ENCODE measurements at places on chromosomes 7 and 10.

GRCh38 chr7:128928882-128929788, 8.6 kb upstream of the IRF5 start:
- no peak for DNase-seq

DNA sequence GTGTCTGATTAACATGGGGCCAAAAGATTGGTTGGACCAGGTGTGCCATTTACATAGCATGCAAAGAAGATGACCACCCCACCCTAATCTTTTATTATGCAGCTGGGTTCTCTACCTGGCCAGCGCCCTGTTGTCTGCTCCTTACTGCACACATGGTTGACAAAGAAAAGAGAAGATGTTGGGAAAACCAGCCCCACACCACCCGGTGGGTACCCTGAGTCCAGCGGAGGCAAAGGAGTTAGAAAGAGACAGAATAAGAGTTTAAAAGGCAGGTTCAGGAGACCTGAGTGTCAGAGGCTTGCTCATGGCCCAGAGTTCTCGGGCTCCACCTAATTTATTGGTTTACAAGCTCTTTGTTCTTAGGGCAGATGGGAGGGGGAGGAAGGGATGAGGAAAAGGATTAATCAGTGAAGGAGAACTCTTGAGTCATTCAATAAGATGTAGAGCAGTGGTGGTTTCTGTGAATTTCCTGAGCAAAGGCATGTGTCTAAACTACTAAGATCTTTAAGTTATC, 24.1 kb upstream of the ABCA13 start:
- no peak for DNase-seq

DNA sequence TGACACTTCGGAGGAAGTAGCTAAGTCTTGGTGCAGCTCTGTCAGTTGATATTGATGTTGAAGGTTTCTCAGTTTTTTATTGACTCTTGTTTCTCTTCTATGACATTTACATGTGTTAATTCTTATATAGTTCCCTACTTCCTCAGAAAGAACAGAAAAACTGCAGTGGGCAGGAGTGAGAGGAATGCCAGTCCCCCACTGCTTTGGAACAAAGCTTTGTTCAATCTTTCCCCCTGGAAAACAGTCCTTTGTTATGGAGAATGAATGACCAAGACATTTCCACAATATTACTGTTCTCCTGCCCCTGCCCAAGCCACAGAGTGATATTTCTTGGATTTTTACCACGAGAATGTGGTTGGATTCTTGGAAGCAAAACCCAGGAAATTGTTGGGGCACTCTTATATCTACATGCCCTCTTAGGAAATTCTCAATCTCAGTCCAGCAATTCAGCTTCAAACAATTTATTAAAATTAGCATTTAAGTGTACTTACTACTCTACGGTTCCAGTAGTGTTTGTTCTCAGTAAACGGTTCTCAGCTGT, 258.0 kb upstream of the KCND2 start:
- no peak for DNase-seq

DNA sequence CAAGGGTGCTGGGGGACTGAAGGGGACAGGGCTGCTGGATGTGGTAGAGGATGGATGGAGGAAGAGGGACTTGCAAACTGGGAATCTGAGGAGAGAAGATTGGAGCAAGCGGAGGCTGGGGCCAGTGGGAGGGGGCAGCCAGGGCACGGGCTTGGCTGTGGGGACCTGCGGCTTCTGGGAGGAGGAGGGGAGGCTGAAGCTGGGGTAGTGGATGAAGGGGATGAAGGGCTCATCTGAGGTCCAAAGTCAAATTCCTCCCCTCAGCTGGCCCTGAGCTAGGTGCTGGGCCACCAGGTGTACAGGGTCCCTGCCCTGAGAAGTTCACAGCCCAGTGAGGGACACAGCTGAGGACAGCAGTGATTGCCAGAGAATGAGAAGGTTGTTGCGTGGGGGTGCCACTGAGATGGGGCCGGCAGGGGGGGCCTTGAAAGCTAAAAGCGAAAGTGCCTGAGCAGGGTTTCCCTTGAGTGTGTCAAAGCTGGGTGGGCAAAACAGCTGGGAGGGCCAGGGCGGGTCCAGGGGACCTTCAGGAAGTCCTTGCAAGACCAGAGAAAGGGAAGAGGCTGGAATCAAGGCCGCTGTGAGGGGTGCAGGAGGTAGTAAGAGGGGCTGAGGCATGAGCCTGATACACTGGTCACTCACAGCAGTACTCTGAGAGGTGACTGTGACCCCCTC, 75.2 kb downstream of the MYL10 start:
- DNase-seq = no peak

DNA sequence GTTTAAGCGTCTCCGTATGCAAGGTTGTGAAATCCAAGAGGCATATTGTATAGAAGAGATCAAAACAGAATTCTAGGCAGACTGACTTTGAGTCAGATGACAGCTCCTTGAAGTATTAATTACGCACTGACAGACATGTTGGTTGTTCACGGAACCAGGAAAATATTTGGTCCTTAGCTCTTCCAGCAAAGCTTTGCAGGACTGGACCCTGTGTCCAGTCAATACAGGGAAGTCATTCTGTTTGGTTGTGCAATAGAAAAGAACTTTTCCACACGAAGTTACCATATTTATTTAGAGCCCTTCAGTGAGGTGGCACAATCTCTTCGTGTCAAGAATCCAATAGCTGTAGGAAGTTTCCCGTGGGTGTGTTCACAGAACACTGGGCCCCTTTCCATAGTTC, 205.3 kb downstream of the ARHGAP21 start:
- DNase-seq = no peak

DNA sequence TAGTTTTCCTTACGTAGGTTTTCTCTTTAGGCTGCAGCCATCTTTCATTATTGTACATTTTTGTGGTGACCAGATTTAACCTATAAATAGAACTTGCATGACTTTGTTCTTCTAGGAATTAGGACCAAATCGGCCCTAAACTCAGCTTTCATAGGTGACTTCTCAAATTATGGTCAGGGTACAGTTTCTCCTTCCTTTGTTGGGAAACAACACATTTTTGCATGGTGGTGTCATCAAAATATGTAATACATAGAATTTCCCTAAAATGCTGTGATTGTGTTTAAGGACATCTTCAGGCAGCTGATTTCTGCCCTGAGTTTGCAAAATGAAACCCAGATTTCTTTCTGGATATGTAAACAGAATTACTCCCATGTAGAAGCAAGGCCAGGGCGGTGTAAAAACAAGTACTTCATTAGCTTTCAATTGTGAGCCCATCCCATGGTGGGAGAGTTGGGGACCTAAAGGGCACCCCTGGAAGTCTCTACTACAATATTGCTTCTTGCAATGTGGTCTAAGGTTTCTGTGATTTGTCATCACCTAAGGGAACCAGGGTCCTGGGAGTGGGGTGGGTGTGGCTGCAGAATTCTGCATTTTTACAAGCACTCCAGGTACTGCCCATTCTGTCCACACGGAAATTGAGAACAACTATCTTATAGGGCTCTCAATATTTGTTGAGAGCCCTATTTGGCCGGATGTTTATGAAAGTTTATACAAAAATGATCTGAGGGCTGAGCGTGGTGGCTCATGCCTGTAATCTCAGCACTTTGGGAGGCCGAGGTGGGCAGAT, 121.0 kb upstream of the FAM171A1 start:
- DNase-seq = no peak

DNA sequence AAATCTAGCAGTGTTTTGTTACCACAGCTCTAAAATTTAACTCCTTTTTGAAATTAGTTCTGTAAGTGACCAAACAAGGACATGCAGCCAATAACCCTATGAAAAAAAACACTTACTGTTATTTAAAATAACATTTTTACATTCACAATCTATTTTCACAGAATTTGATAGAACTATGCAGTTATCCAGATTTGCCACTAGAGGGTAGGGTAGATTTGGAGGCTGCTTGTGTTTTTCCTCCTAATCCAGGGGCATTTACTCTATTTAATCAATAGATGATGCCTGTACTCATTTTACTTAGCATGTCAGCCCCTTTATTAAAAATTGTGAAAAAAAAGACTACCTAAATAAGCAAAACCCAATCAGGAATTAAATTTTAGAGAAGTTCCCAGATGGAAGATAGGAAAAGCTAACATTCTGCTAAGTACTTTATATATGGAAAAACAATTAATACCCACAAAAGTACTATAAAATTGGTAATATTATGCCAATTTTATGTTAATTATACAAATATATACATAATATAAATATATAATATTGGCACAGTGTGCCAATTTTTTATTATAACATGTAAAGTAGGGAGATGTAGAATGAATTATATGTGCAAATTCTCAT, 18.1 kb upstream of the LIPK start:
- no peak for DNase-seq

DNA sequence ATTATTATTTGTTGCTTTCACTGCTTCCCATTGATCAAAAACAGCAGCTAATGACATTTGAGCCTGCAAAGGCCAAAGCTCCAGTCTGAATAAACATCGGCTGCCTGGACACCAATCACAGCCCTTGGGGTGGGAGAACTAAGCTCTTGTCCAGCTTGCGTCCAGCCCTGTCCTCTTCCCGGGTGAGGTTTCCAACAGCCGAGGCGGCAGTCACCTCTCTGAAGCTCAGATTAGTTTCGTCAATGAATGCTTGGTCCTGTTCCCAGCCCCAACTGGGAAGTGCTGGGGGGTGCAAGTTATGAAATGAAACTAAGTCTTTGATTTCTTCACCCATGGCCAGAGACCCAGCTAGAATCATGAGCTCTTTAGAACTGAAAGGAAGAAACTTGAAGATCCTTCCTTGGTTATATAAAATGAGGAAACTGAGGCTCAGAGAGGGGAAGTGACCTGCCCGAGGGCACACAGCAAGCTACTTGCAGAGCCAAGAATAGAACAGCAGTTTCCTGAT, 114.0 kb upstream of the TCF7L2 start:
- no peak for DNase-seq

- no peak for DNase-seq
Observed at GRCh38 chr10:10332786-10333185, 684.9 kb upstream of the CELF2 start.

GRCh38 chr7:29413626-29414136, 150.0 kb upstream of the PRR15 start:
- no peak for DNase-seq

GRCh38 chr10:61747307-61747706, 84.6 kb downstream of the CABCOCO1 start:
- DNase-seq = no peak

- no peak for DNase-seq
Observed at GRCh38 chr10:63670291-63670898, 149.2 kb downstream of the REEP3 start.

GRCh38 chr7:17123020-17123419, 175.4 kb upstream of the AHR start:
- DNase-seq = no peak

- DNase-seq = no peak
Observed at GRCh38 chr7:106163257-106163656, 51.1 kb upstream of the SYPL1 start.

DNA sequence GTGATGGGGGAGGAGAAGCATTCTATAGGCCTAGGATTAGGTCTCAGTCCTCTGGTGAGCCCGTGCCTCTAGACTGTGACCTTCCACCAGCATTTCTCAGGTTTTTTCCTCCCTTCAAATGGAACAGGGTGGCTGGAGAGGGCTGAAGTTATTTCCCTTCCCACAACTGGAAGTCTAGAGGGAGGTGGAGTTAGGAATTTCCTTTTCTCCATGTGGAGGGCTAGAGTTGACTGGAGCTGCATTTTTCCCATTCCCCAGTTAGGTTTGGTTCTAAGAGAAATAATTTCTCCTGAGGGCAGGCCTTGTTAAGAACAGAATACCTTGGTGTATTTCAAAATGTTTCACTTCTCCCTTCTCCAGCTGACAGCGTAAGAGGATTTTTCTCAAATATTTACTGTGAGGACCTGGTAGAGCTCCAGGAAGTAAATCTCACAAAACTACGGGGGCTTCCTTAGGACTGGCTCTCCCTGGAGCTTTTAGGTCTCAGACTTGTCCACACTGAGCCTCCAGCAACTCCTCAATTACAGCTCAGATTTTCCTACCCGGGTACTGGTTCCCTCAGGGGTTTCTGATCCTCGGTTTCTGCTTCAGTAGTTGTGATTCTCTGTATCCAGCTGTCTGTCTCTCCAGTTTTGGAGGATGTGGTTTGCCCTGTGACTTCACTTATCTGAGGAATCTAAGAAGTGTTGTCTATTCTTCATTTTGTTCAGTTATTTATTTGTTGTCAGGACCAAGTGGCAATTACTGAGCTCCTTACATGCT, 6.0 kb upstream of the REEP3 start:
- DNase-seq = no peak

DNA sequence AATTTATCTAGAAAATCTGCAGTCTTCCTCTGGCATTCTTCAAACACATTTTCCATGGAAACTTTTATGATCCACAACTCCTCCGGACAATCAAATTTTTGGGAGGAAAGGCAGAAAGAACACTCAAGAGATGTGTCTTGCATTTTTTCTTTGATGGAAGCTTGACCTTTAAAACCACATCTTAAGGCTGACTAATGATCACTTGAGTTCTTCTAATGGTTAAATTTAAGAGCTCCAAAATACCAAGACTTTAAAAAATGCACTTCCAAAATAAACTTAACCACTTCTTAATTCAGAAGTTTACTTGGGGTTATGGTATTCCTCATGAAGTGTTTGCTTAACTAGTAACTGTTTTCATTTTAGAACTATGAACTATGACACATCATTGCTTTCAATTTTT, 43.3 kb downstream of the ETV1 start:
- DNase-seq = no peak

GRCh38 chr7:52648872-52649271, 386.6 kb upstream of the POM121L12 start:
- DNase-seq = no peak

DNA sequence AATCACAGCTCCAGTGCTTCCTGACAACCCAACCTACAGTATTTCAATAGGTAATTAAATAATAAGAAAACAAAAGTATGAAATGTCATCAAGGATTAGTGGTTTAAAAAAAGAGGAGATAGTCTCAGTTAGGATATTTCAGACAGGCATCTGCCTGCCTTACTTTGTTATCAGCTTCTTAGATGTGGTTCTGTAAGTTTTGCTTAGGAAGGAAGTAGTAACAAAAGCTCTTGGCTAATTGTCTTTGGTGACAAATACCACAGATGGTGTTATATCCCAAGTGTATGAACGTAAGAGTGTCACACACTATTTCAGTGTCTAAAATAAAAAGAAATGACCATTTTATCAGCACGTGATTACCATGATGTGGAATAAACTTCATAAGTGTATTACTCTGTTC, 9.8 kb upstream of the ACTA2 start:
- no peak for DNase-seq

DNA sequence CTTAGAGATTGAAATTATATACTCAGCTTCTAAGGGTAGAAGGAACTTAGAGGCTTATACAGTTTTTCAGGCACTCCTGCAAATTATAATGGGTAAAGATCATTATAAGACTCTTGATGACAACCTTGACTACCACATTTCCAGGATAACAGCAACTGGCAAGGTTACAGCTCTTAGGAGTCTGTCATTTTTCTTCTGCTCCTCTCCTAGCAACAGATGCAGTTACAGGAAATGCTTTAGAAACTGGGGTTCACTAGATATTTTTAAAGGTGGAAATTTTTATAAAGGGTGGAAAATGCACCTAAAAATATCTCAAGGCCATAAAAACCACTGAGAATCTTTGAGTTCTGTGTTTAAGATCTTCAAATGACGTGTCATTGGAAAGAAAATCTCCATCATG, 185.8 kb downstream of the RELN start:
- DNase-seq = no peak

- DNase-seq = no peak
Observed at GRCh38 chr7:132553031-132553430, 23.2 kb downstream of the PLXNA4 start.

- no peak for DNase-seq
Observed at GRCh38 chr10:131899695-131900349, 986 bp upstream of the PPP2R2D start.
